Sigmoid colon (tissue), 7 donors: ENCODE measurements at places on chromosomes 16 and 17. TPM values are rescaled to one million over a fixed set of nuclear protein-coding genes. Genes with fewer than 3 reads are reported as not detected.

Gene LRRC45
- polyA plus RNA-seq, result 6.6 TPM

Gene SENP3
- polyA plus RNA-seq, result 55.4 TPM

Gene ENDOV
- 17.4 TPM for polyA plus RNA-seq

Gene MT1G
- 601 TPM for polyA plus RNA-seq

Gene KCNH4
- polyA plus RNA-seq, result not detected

Gene MYH8
- polyA plus RNA-seq, result not detected

Gene YPEL2
- 15.1 TPM for polyA plus RNA-seq

Gene ZDHHC1
- polyA plus RNA-seq, result 4.4 TPM

Gene CCL2
- 50.5 TPM for polyA plus RNA-seq

Gene FBRS
- polyA plus RNA-seq, result 26.4 TPM
